ENCODE measurements at places on chromosomes 1 and 21.

DNA sequence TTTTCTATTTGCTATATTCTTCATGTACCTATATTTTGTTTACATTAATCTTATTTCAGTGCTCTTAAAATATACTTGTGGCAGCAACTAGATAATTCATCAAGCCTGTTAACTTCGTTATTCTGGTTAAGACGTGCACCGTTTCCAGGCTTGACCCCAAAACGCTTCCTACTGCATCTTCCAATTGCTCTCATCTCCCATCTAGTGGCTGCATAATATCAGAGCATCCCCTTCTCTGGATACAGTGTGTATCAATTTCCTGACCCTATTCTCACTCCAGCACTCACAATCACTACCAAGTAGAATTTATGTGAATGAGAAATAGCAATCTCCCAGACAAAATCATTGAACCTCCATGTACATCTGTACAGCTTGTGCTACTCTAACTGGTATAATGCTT is 1280.3 kb upstream of the B3GALT2 start:
- DNase-seq = no peak

- no peak for DNase-seq
These were observed 240.9 kb downstream of the KCTD3 start for GRCh38 chr1:215807911-215808436.

GRCh38 chr1:201218409-201218808 is 27.8 kb downstream of the IGFN1 start:
- DNase-seq = no peak

DNA sequence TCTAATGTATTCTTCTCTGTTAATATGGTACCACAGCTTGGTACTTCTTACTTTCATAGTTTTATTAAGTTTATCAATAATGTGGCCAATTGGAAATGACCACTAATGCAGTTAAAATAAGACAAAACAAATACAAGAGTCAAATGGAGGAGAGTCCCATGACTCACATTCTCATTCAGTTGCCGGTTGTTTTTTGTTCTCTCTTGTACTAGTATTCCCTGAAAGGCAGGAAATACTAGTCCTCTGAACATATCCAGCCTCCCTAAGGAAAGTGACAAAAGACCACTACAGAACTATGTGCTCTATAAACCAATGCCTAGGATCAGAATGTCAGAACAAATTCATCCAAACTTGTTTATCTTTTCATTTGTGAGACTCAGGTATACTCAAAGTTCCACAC is 165.2 kb upstream of the SAMSN1 start:
- no peak for DNase-seq

DNA sequence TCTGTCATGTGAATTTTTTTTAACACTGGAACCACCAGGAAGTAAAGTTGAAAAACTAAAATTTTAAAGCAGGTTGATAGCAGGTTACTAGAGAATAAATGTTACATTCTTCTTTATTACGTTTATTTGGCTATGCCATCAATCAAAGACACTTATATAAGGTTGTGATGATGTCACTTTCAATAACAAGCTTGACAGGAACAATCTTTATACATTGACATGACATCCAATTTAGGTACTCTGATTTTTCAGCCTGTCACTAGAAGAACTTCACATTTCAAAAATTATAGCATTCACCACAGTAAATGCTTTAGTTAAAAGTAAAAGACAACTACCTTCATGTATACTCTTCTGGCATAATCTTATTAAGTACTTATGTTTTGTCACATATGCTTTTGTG is 696.8 kb upstream of the NCAM2 start:
- no peak for DNase-seq

DNA sequence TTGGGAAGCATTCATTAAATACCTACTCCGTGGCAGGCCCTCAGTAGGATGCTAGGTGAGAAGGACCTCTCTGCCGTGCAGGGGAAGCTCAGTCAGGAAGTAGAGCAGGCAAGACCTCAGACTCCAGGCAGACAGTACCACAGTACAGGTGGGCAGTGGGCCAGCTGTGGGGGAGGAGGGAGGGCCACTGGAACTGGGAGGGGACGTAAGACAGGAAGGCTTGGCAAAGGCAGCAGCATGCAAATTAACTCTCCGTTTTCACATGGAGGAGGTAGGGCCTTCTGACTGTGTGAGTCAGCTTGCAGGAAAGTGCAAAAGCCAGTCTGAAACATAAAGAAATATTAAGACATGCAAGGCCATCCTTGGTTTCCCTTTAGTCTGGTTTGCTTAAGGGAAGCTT is 157.7 kb downstream of the TRIM33 start:
- DNase-seq = no peak

- no peak for DNase-seq
These were observed 19.8 kb downstream of the SMIM12 start for GRCh38 chr1:34839526-34840305.

DNA sequence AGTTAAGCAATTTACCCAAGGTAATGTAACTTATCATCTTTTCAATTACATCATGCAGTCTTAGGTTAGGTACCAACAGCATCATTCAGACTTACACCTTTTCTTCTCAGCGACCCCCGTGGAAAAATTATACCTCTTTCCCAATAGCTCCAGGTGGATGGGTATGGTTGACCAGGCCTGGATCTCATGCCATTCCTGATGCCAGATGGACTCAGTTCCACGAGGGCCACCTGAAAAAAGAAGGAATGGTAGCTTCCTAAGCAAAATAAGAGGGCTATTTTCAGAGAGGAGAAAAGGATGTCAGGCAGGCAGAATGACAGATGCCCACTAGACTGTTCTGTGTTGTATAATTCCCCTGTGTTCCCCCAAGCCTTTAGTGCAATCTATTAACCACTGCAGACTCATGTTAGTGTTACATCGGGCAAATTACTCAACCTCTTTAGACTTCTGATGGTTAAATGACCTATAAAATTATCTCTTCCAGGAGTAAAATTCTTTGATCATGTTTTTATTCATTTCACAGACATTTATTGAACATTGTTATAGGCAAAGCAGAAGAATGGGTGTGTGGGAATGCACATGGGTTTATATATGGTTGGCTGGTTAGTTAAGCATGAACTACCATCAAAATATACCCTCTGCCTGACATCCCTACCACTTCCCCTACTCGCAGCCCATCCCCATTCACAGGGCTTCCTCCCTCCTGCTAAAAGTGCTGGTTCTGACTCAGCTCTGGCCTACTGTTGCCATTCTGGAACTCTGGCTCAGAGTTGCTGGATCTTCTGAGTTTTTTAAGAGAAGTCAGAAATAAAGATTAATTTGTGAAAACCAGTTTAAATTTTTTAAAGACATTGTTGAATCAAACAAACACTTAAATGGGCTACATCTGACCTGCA is 10.6 kb upstream of the MYSM1 start:
- no peak for DNase-seq

DNA sequence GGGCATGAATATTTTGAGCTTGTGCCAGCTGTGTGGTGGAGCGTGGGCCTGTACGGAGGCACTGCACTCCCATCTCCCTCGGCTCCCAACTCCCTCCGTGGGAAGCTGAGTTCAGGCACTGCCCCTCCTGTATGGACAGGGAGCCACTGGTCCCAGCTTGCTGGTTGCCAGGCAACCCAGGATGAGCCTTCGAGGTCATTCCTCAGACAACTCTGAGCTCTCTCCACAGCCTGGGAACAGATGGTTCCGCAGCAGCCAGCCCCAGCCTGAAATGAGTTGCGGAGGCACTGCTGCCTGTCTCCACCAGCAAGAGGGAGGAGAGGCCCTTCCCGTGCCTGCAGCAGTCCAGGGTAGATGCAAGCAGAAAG is 58.4 kb upstream of the TENT5B start:
- no peak for DNase-seq

GRCh38 chr1:44146536-44147361 is 5.3 kb upstream of the KLF18 start:
- DNase-seq = no peak

GRCh38 chr1:153251988-153252387 is 7.5 kb upstream of the LORICRIN start:
- DNase-seq = no peak

DNA sequence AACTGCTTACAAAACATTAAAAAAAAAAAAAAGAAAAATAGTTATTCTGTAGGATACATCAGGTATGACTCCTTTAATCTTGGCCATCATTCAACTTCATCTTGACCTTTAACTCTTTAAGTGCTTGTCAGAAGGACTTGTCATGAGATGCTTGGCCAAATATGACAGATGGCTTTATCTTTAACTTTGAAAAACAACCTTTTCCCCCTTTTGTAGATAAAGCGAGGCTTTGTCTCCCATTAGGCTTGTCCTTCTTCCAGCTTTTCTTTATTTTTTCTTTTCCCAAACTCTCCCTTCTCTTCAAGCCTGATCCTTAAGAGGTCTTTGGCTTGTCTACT is 2.3 kb downstream of the SRSF10 start:
- DNase-seq = no peak

DNA sequence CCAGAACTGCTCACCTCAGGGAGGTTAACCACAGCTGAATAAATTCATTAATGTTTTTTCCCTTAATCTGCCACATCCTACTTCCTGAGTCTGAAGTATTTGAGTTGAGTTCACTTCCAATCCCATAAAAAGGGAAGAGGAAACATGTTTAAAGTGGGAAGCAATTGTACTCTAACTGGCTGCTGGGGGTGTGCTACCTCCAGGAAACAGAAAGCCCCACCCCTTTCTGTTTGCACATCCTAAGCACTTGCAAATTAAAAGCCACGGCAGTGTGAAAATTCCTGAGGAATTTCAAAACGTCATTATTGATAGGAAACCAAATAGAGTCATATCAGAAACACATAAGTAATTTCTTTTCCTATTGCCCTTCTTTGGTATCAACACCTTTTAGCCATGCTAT is 307.0 kb upstream of the NR5A2 start:
- no peak for DNase-seq

DNA sequence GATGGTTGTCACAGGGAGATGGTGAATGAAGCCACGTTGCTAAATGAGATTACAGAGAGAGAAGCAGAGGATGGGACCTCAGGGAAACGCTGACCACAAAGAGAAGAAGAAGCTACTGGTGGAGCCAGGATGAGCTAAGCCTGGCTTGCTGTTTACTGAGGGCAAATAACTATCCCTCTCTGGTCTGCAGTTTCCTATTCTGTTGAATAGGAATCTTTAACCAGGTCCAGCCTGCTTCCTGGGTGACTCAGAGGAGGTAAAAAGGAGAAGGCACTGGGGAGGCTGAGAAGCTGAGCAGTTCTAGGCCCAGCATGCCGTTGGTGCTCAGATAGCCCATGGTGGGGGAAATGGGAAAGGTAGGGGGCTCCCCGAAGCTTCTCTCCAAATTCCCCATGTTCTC is 29.6 kb downstream of the DMBX1 start:
- no peak for DNase-seq

DNA sequence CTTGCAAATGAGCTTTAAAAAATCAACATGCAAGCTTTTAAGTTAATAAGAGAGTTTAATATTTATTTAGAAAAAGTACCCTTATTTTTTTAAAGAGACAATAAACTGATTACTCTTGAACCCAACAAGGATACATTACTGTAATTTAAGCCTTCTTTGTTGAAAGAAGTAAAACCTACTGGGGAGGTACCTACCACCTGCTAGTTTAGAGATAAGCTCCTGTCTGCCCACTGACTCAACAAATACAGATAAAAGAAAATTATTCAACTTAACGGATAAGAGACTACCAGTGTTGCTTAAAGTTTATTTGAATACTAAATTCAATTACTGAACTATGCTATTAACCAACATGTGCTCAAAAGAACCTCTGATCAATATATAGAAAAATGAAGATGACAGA is 23.1 kb downstream of the USP24 start:
- no peak for DNase-seq

DNA sequence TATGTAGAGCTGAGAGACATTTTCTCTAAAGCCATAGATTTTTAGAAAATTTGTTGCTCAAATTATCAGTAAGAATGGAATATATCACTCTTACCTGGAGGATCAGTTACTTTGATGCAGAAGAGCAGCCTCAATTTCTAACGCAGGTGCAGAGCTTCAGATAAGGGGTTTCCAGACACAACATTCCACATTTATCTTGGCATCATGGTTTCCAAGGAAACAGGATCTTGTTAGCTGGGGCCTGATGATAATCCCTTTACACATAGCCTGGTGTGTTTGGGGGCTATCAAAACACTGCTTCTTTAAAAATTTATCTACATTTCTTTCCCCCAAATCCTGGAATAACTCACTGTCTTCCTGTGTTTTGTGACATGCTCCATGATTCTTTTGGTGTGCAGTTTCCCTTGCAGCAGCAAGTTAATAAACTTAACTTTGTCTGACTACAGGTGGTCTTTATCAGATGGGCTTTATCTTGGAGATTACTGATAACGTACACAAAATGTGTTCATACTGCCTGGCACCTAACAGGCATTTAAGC is 2.7 kb upstream of the STX12 start:
- no peak for DNase-seq

DNA sequence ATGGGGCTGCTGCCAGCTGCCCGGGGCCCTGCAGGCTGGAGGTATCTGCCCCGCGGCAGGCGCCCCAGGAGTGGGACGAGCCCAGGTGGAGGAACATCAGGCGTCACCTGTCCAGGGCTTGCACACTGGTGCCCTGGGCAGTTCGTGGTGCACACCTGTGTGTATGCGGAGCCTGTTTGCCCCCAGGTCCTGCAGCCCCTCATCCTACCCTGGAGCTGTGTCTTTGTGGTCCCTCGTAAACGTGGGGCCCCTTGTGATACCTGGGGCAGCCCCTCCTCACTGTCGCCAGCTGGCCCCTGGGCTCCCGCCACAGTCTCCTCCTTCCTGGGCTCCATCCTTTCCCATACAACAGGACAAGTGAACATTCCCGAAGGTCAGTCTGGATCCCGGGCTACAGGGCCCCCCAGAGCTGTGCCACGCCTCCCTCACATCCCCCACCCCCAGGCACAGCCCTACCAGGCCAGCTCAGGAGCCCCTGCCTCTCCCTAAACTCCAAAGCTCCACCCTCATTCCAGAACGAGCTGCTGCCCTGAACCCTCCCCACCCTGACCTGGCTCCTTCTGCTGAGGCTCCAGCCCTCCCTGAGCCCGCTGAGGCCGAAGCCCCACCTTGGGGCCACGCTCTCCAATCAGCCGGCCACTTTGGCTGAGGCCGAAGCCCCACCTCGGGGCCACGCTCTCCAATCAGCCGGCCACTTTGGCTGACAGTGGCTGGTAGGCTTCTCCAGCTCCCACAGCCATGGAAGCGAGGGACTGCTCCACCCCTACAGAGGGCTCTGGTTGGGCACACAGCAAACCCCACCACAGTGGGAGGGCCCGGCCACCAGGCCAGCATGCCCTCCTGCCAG is 42.6 kb downstream of the UBE2G2 start:
- DNase-seq = no peak

GRCh38 chr1:18957136-18957521 is 653 bp upstream of the IFFO2 start:
- no peak for DNase-seq

DNA sequence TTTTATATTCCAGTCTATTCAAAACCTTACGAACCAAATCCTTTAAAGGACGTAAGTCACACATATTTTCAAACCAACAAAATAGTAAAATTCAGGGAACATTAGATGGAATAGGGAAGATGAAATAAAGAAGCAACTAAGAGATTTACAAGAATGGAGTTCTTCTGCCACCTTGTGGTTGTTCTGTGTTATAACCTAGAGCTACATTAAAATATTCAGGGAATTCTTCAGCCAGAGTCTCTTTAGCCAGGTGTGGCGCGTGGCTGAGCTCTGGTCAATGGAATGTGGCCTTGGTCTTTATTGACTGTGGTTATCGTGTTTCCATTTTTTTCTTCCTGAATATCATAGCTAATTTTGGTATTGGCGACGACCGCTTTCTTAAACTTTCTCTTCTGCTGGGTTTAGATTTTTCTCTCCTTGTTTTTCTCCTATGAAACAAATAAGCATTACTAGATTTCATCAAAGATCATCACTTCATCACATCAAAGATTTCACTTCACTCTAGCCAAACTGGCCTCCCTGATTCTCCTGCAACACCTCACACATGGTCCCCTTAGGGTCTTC is 221.3 kb downstream of the MRPL39 start:
- DNase-seq = no peak

Measured in stimulated activated effector memory CD8-positive, alpha-beta T cell treated with anti-CD3 and anti-CD28 coated beads, Interleukin-12 subunit alpha, Interleukin-12 subunit beta, amount 100 ng/mL, for 72 hours (primary cell).